ENCODE measurements at places on chromosomes 5 and 9.

- DNase-seq = no peak
Measured at GRCh38 chr9:94081435-94081834, 2.8 kb upstream of the PTPDC1 start.

DNA sequence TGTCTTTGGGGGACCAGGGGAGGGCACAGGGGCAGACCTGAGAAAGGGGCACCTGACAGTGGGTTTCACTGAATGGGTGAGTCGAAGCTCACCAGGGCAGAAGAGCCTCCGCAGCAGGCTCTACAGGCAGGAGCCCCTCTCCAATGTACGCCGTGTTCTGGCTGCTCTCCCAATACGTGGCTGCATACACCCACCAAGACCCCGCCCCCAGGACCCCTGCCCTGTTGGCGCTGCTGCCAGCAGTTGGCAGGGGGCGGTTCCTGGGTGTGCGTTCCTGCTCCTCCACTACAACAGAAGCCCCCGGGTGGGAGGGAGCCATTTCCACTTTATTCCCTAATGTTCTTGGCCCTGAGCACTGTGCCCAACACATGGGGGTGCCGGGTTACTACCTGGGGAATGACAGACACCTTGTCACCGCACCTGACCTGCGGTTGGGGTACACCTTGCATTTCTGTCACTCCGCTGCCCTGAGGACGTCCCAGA is 30.3 kb downstream of the SARDH start:
- DNase-seq = no peak

DNA sequence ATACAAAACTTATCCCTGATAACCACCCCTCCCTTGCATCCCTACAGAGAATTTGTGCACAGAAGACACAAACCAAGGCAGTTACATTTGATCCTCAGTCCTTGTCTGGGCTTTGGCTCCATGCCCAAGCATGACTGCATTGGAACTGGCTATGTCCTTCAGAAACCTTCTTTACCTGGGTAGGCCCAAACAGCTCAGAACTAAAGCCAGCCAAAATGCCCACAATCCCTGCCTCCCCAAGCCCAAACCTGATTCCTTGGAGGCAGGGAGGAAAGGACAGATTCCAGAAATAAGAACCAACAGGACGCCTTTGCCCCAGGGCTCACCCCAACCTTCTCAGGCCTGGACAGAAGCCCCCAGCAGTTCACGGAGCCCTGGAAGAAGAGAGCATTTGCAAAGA is 8.2 kb downstream of the IL17B start:
- DNase-seq = no peak

DNA sequence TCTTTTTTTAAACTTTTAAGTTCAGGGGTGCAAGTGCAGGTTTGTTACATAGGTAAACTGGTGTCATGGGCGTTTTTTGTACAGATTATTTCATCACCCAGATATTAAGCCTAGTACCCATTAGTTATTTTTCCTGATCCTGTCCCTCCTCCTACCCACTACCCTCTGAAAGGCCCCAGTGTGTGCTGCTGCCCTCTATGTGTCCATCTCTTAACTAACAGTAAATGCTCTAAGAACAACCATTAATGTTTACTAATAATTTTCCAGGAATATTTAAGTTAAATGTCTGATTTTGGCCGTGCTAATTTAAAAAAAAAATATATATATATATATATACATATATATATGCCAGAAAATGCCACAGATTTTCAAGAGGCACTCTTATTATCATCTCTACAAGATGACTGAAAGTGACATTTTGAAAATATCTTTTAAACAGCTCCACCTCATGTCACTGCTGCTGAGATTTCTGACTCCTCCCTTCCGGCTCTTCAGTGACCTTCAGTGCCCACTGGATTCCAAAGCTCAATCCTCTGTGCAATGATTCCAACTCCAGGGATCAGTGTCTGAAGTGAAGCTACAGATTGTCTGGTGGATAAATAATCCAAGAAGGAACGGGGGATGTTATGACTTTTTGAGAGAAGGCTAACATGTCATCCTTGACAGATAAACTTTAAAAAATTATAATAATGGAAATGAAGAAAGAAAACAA is 46.7 kb upstream of the HNRNPA0 start:
- DNase-seq = no peak

Measured in IMR-90 (cell line).